Stimulated activated CD8-positive, alpha-beta memory T cell treated with anti-CD3 and anti-CD28 coated beads, Interleukin-7, amount 100 ng/mL, for 4 hours (primary cell): ENCODE measurements at places on chromosomes 6 and 20.

GRCh38 chr6:36118550-36119107 lies 11.7 kb upstream of the MAPK13 start:
- peak; percentile 63 for DNase-seq

GRCh38 chr6:24666097-24666640 lies 530 bp downstream of the TDP2 start:
- DNase-seq = no peak

- DNase-seq = no peak
Measured at GRCh38 chr6:146914489-146915483, 289.4 kb upstream of the STXBP5 start.

- DNase-seq = no peak
Measured at GRCh38 chr20:3156811-3157619, 2.6 kb downstream of the FASTKD5 start.

- no peak for DNase-seq
Measured at GRCh38 chr6:69362209-69362608, 434.6 kb downstream of the LMBRD1 start.

DNA sequence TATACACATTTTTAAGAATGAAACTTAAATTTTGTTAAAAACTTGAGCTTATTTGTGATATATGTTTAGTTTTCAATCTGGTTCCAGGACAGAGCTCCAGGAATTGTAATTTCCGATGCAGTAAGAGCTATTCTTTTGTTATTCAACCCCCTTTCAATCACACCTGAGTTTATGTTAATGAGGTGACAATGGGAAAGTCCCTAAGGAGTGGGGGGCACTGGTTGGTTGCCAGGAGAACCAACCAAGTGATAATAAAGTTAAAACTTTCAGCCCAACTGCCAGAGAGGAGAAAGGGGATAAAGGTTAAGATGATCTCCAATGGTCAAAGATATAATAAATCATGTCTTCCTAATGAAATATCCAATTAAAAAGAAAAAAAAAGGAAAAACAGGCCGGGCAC lies 19.8 kb downstream of the MDN1 start:
- DNase-seq = no peak

DNA sequence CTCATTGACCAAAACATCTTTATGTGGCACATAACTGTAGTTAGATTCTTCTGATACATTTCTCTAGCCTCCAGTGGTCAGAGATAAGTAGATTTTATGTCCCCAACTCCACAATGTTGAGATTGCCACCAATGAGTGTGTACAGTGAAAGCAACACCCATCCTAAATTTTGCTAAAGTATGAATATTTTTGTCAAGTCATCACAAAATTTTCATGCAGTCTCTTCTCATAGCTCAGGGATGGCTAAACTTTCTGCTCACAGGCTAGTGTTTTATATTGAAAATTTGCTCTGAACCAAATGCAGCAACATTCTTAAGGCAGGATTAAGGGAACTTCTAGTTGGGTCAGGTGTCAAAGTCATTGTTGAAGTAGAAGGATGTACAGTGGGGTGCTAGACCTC lies 203.6 kb downstream of the NKAIN2 start:
- no peak for DNase-seq

- no peak for DNase-seq
Measured at GRCh38 chr20:35274172-35275092, 3.5 kb downstream of the MMP24OS start.

DNA sequence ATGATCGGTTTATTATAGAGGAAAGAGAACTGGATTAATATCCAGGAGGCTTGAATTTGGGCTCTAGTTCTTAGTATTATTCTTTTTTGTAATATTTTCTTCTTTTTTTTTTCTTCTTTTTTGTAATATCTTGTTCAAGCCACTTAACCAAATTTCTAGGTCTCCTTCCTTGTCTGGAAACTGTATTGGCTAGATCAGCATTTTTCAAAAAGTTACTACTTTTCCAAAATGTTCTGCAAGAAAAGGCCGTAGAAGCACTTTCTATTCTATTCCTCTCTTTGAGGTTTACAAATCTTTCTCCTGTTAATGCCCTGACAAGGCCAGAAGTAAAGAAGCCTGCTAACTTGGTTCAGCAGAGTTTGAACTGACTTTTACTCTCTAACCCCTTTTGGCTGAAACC lies 12.0 kb downstream of the BMP6 start:
- no peak for DNase-seq

DNA sequence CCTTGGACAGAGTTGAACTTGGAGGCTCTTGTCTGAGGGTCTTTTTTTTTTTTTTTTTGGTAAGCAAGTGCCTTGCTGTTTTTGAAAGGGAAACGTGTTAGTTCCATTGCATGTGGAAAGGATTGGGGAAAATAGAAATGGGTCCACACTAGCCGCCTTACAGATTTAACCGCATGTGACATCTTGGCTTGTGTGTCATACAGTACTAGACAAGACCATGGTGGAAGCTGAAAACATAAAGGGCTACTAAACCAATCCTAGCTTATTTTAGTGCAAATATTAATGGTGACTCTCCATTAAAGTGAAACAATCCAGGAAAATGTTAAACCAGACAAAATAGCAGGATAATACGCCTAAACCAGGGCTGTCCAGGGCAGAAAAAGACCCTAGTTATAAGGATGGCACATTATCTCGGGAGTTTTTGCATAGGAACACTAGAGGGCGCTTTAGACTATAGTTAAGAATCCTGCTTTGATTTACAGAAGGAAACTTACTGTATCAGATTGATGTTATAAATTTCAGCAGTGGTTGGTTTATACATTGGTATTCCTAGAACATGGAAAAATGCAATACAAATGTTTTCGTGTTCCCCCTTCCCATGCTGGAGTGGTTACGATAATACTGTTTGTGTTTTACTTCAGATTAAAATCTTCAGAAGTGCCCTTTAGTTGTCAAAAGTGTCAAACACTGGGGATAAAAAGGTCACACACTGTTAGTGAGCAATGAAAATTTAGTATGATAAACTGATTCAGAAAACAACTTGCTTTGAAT lies 59.8 kb upstream of the DEK start:
- DNase-seq = no peak

GRCh38 chr6:45436544-45437438 lies 59.1 kb upstream of the SUPT3H start:
- no peak for DNase-seq

GRCh38 chr6:44048277-44048676 lies 79.0 kb downstream of the MRPL14 start:
- DNase-seq = no peak

GRCh38 chr6:154594496-154595198 lies 84.2 kb upstream of the CNKSR3 start:
- DNase-seq = no peak

DNA sequence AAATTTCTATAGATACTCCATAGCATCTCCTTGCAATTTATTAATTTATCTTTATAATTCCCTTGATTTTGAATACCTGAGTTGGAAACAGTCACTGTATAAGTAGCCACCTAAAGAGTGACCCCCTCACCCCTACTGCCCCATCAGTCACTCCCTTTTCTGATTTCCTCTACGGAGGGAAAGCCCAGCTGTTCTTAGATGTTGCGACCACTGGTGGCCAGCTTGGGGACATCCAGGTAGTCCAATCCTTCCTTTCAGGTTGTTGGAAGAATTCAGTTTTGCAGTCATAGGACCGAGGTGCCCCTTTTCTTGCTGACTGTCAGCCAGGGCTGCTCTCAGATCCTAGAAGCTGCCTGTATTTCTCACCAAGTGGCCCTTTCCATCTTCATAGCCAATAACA lies 87.8 kb downstream of the BMP6 start:
- DNase-seq = no peak

DNA sequence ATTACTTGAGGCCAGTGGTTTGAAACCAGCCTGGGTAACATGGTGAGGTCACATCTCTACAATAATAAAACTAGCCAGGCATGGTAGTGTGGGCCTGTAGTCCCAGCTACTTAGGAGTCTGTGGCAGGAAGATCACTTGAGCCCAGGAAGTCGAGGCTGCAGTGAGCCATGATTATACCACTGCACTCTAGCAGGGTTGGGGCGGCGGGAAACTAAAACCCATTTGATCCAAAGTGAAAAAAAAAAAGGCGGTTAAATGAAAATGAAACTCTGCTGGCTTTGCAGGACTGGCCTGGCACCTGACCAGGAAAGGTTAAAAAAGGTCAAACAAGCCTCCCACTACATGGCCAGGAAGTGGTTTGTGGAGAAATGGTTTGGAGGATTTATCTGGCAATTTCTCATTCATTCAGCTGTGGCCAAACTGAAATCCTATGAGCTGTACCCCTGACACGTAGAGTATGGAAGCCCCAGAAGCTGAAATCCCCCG lies 36.6 kb downstream of the MTRES1 start:
- no peak for DNase-seq

DNA sequence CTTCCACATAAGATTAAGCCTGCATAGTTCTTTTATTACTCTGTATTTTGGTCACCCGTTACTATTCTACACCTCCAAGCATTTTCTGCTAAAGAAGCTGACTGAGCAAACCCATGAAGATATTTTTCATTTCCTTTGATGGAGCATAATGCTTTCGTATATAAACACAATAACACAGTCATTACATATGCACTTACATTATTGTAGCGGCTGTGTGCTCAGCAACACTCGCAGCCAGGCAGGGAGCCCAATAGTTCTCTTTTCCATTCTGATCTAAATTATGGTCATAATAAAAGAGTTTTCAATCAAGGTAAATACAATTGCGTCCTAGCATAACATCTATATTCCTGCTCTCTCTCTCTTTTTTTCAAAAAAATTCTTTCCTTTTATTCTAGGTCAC lies 69.6 kb upstream of the TFB1M start:
- no peak for DNase-seq

GRCh38 chr6:43306086-43306485 lies 2.5 kb downstream of the CRIP3 start:
- no peak for DNase-seq

DNA sequence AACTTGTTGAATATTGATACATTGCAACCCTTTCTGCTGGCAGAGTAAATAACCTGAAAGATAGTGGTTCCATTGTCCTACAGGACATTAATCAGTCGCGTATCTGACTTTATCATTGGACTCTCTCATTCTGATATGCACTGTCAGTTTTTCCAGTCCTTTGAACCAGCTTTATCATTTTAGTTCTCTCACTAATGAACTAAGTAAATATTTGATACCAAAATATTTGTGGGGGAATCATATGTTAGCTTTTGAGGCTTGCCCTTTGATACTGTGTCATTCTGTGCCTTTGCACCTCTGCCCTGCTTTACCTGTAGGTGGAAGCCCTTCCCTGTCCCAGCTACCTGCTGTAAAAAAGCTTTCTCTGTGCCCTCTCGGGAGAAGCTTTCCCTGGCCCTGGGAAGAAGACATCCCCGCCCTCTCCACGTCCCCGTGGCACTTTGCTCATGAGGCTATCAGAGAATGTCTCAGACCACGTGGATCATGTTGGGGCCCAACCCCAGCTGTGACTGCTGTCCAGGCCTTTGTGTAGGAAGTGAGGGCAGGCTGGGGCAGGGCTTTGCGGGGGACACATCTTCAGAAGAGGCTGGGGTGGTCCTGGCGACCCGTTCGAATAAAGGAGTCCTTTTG lies 117.8 kb upstream of the NXT1 start:
- no peak for DNase-seq

DNA sequence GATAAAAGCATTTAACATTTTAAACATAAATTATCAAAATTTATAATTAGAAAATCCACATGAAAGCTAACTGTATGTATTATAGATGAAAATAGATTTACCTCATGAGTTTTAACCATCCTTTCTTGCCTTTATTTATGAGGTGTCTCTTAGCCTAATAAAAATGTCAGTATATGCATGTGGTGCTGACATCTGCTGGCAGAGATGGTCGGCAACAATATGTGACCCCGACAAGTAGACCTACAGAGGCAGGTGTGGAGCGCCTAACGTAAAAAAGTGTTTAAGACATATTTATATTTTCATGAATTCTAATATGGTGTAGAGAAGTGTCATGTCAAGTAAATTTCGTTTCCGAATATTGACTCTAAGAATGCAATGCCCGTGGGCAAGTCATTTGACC lies 149.0 kb upstream of the FUT9 start:
- DNase-seq = no peak

DNA sequence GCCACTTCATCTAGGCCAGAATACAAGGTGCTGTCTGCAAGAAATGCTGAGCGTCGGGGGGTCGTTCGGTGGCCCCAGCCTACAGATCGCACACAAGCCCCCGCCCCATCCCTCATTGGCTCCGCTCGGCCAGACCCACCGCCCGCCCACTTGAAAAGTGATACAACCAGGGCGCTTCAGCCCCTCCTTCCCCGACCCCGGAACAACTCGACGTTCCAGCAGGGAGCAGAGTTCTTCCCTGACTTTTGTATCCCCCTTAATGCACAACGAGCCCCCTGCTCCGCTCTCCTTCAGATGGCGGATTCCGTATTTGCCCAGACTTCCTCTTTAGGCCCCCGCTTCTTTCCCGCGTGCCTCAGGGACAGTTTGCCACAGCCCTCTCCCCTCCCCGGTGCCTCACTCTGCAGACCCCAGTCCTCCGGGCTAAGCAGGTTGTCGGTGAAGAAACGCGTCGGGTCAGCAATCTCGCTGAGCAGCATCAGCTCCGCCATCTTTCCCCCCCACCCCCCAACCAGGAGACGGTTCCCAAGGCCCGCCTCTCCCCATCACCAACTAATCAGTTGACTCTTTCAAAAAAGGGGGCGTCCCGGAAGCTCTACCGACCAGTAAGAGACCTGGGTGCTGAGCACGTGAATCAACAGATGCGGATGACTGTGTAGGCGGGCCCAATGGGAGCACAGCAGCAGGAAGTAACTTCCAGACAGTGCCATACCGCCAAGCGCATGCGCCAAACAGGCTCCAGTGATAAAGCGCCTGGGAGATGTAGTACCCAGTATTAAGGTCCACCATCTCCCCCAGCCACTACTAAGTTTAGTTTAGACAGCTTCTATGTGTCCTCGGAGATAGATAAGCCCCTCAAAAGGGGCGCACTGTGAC lies at the start of gene ATF6B:
Gene ATF6B (minus strand): TSS at position 530 of the 876 bp plus-strand sequence. CDS start 39 bp downstream, at position 491.
- peak; percentile 98 for DNase-seq

GRCh38 chr6:27176096-27176495 lies 71.4 kb upstream of the PRSS16 start:
- no peak for DNase-seq

- no peak for DNase-seq
Measured at GRCh38 chr20:47048054-47048453, 153.4 kb downstream of the EYA2 start.

- no peak for DNase-seq
Measured at GRCh38 chr6:156538875-156539660, 238.1 kb upstream of the ARID1B start.

GRCh38 chr20:64244870-64245603 lies 10.5 kb upstream of the PCMTD2 start:
- DNase-seq = no peak

- DNase-seq = no peak
Measured at GRCh38 chr20:38790200-38791053, 15.1 kb upstream of the PPP1R16B start.

- DNase-seq = no peak
Measured at GRCh38 chr20:62011403-62011790, 54.3 kb downstream of the TAF4 start.

DNA sequence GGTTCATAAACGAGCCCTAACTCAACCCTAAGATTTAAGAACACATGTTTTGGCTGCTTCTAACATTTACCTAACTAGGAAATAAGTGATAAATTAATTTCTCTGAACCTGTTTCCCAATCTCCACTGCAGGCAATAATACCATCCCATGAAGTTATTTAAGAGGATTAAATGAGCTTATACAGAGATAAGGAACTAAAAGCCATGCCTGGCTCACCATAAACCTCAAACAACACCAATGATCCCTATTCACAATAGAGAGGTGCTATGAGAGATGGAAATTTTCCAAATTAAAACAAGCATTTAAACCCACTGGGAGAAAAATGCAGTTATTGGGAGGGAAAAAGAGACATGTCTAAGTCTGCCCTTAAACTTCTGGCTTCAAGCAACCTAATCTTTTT lies 33.9 kb upstream of the KLHL31 start:
- no peak for DNase-seq
